Left colon (tissue), 2 donors: ENCODE measurements at places on chromosomes 6 and 20.

GRCh38 chr20:1274485-1275311, 8.6 kb downstream of the SNPH start:
- DNase-seq: no peak

DNA sequence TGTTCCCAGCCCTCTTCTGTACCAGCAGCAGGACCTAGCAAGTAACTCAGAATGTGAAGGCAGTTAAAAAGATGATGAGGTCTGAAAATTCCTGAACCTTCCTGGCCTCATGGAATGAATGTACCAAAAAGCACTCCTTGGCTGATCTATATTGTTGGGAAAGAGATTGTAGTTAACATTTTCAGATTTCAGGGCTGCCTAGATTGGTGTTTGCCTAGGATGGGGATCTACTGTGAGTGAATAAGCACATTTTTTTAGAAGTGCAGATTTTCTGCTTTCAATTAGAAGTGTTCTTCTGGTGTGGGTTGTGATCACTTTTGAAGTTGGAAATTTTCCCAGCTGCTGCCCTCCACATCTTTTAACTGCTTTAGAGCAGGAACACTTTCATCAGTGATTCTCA, 6.2 kb downstream of the MYLIP start:
- no peak for DNase-seq

GRCh38 chr20:15895126-15895525, 678.1 kb downstream of the KIF16B start:
- no peak for DNase-seq

GRCh38 chr6:39758905-39759605, 33.1 kb upstream of the DAAM2 start:
- DNase-seq: no peak

DNA sequence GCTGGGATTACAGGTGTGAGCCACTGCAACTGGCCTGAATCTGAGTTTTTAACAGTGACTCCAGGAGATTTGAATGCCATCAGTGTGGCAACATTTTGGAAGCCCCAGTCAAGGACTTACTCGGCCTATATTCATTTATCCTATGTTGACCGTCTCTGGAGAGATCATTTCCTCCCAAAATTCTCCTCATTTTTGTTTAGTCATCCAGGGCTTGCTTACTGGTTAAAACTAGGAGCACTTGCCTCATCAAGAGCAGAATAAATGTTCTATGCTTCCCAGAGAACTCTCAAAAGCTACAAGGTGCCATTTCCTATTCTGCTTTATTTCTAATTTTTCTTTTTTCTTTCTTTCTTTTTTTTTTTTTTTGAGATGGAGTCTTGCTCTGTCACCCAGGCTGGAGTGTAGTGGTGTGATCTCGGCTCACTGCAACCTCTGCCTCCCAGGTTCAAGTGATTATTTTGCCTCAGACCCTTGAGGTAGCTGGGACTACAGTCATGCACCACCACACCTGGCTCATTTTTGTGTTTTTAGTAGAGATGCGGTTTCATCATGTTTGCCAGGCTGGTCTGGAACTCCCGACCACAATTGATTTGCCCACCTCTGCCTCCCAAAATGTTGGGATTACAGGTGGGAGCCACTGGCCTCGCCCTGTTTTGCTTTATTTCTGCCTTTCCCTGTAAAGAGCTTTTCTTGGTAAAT, 23.4 kb upstream of the TRIM27 start:
- no peak for DNase-seq

- DNase-seq: no peak
Observed at GRCh38 chr20:25035921-25036320, 22.0 kb downstream of the ACSS1 start.

DNA sequence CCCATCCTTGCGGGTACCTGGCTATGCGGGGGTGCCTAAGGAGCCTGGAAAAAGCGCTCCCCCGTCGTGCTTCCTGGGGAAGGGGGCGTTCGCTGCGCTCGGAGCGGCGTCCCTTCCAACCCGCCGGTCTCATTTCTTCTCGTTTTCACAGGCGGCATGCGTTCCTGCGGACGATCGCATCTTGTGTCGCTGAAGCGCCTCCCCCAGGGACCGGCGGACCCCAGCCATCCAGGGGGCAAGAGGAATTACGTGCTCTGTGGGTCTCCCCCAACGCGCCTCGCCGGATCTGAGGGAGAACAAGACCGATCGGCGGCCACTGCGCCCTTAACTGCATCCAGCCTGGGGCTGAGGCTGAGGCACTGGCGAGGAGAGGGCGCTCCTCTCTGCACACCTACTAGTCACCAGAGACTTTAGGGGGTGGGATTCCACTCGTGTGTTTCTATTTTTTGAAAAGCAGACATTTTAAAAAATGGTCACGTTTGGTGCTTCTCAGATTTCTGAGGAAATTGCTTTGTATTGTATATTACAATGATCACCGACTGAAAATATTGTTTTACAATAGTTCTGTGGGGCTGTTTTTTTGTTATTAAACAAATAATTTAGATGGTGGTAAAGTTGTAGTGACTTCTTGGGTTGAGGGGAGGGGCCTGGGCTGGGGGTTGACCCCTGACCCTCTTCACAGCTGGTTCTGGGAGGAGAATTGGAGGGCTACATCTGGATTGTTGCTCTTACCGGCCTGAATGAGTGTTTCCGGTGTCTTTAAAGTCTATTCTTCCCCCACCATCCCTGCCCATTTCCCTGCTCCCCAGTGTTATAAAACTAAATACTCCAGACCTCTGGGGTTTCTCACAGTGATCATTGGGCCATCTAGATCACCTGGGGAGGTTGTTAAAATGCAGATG, 1.1 kb downstream of the ID1 start:
- DNase-seq: peak; percentile 57

- DNase-seq: no peak
Observed at GRCh38 chr20:58524814-58525213, 9.6 kb upstream of the APCDD1L start.
